ENCODE measurements at places on chromosomes 1 and 21. TPM values are rescaled to one million over a fixed set of nuclear protein-coding genes. Genes with fewer than 3 reads are reported as not detected.

GRCh38 chr1:169896013-169896412 is 2.3 kb upstream of the SCYL3 start:
- no peak for DNase-seq

OR2L2 gene
- polyA plus RNA-seq, result 0.48 TPM

- DNase-seq, result no peak
These were observed 197.5 kb upstream of the KIAA0040 start for GRCh38 chr1:175390081-175390481.

GPR52 gene
- polyA plus RNA-seq, result not detected

DNA sequence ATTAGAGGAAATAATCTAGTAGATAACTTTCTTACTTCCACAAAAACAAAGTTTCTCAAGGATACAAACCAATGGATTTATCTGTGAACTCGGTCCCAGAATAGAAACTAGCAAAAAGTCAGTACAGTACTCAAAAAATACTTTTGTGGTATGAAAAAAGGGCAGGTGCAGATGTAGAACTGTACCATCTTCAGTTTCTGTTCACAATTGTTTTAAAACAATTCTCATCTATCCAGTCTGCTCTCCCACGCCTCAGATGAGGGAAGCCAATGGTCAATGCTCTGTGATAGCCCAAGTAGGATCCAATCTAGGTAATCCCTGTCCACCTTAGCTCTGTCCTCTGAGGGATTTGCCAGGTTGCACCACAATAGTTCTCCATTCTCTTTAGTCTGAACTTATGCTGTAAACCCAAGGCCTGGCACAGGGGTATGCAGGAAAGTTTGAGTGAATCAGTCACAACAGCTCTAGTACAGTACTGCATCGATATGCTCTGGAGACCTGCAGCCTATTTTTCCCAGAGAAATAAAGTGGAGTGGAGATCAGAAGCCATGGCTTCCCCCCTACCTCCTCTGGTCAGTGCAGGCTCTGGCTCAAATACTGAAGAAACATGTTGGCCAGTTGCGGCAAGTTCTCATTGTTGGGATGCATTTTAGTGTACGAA is 1.4 kb downstream of the KTI12 start:
- DNase-seq, result no peak

DNA sequence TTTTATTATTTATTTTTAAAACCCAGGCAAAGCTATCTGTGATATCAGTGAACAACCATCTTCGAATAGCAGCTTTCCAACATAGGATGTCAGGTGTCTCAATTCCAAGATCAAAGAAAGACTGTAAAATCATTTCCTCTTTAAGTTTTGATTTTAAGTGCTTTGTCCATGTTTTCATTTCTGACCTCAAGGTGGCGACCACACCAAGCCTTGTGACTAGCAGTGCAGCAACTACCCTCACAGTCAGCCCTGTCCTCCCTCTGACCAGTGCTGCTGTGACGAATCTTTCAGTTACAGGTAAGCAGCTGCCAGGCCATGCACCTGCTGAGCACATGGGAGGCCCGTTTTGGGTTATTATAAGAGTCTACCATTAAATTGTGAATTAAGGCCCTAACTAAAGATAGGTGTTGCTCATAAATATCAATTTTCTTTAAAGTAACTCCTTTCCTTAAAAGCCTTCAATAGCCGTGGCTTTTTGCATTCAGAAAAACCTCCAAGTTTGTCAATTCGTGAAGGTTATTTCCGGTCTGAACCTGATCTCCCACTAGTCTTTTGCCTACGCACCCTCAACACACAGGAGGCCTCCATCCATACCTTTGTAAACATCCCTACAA is 117.0 kb downstream of the CD247 start:
- DNase-seq, result peak; percentile 24

DNA sequence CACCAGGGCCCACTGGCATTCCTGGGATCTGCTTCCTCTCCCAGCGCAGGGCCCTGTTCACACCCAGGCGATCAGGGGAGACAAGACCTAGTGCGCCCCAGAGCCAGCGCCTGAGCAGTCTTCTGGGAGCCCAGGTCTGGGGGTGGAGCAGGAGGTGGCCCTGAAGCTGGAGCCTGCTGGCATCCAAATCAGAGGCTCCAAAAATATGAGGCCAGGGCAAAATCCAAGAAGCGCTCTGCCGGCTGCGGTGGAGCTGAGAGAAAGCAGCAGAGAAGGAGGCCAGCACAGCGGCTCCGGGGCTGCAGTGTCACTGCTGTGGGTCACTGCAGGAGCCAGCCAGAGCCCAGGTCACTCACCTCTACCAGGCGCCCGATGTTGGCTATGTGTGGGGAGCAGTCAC is 32.7 kb downstream of the SLC66A1 start:
- no peak for DNase-seq

DNA sequence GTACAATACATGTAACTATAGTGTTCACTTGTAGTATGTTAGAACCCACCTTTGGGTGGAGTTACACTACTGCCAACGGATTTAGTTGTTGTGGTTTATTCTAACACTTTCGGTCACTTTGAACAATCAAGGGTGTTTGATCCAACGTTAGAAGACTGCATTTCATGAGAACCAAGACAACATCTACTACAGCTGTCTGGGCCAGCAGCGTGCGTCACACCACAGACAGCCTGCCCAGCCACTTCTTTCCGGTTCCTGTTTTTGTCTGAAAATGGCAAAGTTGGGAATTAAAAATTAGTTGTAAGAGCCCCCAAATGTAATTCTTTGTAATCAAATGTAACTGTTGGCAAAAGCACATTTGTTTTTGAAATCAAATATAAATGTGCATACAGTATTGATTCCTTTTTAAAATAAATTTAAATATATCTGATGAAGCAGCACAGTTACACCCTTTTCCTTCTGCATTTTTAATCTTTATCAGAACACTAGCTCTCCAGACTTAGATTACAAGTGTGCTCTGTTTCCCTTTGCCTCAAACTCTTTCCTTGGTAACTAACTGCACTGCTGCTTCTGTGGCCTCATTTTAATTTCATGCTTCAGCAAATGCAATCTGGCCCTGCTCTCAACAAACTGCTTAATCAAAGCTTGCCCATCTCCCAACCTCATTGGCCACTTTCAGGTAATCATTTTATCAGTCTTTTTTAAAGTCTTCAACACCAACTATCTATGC is 86.6 kb upstream of the DPH5 start:
- DNase-seq, result peak; percentile 89

SLAMF7 gene
- polyA plus RNA-seq, result 3.0 TPM

CBR1 gene
- 30.9 TPM for polyA plus RNA-seq

KISS1 gene
- not detected for polyA plus RNA-seq

- DNase-seq, result no peak
These were observed 14.9 kb downstream of the CREG1 start for GRCh38 chr1:167538657-167539056.

- DNase-seq, result no peak
These were observed 111.1 kb downstream of the NEK7 start for GRCh38 chr1:198267921-198268320.

FMN2 gene
- not detected for polyA plus RNA-seq

GRCh38 chr21:23585419-23585818 is 2021.9 kb downstream of the MRPL39 start:
- no peak for DNase-seq

SYT6 gene
- polyA plus RNA-seq, result not detected

- no peak for DNase-seq
These were observed 1329.6 kb downstream of the KCNT2 start for GRCh38 chr1:195278644-195279043.

GRCh38 chr1:84166797-84167196 is 22.7 kb downstream of the PRKACB start:
- no peak for DNase-seq

- no peak for DNase-seq
These were observed 19.1 kb upstream of the QSOX1 start for GRCh38 chr1:180135535-180135934.

DNA sequence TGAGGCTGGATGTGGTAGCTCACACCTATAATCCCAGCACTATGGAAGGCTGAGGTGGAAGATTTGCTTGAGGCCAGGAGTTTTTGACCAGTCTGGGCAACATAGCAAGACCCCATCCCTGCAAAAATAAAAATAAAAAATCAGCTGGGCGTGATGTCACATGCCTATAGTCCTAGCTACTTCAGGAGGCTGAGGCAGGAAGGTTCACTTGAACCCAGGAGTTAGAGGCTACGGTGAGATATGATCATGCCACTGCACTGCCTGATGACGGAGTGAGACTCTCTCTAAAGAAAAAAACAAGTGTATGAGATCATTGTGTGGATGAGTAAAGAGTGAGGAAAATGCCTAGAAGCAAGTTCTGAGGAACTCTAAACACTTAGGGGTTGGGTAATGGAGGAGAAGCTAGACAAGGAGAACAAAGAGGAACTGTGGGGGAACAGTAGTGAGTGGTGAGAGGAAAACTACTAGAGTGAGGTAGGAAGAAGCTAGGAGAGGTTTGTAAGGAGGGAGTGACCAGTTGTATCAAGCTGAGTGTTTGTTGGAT is 17.0 kb downstream of the CLIC4 start:
- no peak for DNase-seq

CSRP1 gene
- 26.1 TPM for polyA plus RNA-seq

CRABP2 gene
- not detected for polyA plus RNA-seq

HSD11B1 gene
- polyA plus RNA-seq, result not detected

GRHL3 gene
- polyA plus RNA-seq, result not detected

ZNF648 gene
- polyA plus RNA-seq, result not detected

RALGPS2 gene
- polyA plus RNA-seq, result 349 TPM

DNA sequence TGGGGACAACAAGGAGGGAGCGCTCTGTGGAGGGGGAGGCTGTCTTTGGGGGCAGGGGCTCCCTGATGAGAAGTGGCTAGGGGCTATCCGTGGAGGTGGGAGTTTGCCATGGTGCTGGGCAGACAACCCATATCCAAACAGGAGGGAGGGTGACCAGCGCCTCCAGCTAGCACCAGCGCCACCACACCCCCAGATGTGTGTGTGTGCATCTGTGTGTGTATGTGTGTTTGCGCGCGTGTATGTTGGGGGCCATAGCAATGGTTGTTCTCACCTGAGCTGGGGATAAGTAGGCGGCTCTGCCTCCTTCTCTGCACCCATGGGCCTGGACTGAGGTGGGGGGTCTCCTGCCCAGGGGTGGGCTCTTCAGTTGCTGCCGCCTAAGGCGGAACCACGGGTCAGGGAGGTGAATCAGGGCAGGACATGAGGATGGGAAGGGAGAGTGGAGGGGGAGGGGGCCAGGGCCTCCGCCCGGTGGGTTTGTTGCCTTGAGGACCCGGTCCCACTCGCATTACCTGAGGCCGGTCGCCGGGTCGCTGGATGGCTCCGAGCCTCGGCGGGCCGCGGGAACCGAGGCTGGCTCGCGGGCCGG is 345 bp downstream of the HPCAL4 start:
- no peak for DNase-seq

- DNase-seq, result no peak
These were observed 55.8 kb downstream of the CHD5 start for GRCh38 chr1:6124341-6124740.

- peak; percentile 63 for DNase-seq
These were observed 36.0 kb upstream of the IL19 start for GRCh38 chr1:206734499-206735142.
